ENCODE measurements at places on chromosomes 5 and 9.

DNA sequence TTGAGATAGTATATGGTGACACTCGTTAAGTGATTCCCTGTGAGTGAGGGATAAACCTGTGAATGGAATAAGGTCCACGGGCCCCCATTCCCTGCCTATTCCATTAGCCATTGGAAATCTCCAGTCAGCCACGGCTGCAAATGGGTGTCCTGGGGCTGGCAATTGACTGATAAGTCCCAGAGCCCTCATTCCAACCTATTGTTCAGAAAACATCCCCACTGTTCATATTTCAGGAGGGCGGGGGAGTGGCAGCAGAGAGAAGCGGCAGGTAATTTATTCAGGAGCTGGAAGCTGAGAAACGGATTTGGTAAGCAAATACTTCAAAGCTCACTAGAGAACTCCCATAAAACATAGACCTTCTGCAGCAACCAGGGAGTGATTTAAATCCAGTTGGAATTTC is 42.0 kb downstream of the TMEM174 start:
- DNase-seq = no peak

GRCh38 chr5:89452081-89452480 is 569.1 kb upstream of the MEF2C start:
- no peak for DNase-seq

DNA sequence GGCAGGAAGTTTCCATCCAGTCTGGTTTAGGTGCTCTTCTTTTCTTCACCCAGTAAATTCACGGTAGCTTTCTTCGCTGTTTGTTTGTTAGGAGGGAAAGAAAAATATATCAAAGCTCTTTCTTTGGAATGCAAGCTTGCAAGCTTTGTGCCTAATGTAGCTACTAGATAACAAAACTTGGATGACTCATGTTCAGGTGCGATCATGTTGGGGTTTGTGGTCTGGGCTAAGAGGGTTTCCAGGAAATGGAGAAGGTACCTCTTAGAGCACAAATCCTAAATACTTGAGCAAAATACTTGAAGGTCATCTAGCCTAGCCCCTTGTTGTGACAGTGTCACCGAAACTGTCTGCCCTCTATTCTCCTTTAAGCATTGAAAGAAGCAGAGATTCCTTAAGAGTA is 17.7 kb downstream of the SRP19 start:
- no peak for DNase-seq

DNA sequence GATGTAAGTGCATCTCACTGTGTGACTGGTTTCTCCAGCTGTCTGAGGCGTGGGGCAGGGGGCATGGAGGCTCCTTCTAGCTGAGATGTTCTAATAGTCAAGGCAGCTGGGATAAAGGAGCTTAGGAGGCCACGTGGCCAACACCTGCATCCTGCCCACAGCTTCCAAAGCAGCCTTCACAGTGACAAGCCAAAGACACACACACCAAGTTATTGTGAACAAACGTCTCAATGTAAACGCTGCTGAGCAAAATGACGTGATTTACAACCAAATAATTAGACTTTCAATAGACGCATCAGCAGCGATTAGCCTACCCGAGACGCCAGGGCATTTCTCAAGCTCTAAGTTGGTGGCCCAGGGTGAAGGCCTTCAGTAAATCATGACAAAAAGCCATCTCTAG is 23.2 kb upstream of the SLC25A51 start:
- no peak for DNase-seq

- no peak for DNase-seq
Measured at GRCh38 chr5:82717738-82718137, 359.5 kb downstream of the TMEM167A start.

- no peak for DNase-seq
Measured at GRCh38 chr9:93968451-93969327, 13.5 kb upstream of the BARX1 start.

GRCh38 chr9:89014153-89014552 is 22.9 kb downstream of the S1PR3 start:
- no peak for DNase-seq

DNA sequence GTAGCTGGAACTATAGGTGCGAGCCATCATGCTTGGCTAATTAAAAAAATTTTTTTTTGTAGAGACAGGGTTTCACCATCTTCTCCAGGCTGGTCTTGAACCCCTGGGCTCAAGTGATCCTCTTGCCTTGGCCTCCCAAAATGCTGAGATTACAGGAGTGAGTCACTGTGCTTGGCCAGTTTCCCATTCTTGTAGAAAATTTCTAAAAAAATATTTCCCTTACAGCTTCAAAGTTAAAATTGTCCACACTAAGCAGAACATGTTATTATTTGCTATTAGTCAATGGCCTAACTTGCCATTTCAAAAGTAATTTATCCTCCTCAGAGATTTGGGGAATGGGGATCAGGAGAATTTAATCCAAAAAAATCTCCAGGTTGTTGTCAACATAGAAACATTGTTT is 40.1 kb downstream of the SLC38A9 start:
- DNase-seq = no peak

DNA sequence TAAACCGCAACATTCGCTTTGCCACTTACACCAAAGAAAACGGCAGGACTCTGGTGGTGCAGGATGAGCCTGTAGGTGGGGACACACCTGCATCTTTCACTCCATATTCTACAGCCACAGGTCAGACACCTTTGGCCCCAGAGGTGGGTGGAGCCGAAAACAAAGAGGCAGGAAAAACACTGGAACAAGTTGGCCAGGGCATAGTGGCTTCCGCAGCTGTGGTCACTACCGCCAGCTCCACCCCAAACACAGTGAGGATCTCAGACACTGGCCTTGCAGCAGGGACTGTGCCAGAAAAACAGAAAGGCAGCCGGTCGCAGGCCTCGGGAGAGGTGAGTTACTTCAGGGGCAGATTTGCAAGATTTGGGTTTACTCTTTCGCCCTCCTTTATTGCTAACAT is 33.8 kb downstream of the KDM3B start:
- no peak for DNase-seq

DNA sequence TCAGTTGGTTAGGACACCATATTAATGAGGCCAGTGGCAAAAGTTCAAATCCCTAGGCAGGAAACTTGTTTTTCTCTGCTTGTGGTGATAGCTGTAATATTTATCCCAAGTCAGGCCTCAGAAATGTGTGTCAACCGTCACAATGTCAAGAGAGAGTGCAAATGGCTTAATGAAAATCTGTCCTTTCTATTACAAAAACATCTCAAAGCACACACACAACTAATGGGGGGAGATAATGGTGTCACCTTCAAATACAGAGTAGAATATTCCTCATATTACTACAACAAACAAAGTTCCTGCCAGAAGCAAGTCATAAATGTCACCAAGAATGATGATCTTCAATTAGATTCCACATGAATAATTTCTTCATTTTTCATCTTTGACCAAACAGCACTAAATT is 127.2 kb upstream of the MARCHF11 start:
- no peak for DNase-seq

DNA sequence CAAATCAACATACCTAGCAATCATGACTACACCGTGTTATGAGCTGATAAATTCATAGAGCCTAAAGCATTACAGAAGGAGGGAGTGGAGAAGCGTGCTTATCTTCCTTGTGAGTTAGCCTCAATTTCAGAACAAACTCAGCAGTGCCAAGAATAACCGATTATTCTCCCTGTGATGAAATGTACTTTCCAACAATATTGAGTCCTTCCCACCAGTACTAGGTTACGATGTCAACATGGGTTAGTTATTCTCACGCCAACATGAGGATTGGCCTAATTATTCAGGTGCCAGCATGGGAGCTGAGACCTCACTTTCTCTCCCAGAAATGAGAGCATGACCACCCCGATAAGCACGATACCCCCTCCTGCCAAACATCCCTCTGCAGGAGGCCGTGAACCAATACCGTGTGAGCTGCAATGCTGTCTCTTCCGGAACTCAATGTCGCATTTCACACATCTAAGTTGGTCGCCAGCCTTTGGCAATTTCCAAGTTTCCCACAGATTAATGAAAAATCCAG is 193.7 kb downstream of the ENC1 start:
- no peak for DNase-seq

DNA sequence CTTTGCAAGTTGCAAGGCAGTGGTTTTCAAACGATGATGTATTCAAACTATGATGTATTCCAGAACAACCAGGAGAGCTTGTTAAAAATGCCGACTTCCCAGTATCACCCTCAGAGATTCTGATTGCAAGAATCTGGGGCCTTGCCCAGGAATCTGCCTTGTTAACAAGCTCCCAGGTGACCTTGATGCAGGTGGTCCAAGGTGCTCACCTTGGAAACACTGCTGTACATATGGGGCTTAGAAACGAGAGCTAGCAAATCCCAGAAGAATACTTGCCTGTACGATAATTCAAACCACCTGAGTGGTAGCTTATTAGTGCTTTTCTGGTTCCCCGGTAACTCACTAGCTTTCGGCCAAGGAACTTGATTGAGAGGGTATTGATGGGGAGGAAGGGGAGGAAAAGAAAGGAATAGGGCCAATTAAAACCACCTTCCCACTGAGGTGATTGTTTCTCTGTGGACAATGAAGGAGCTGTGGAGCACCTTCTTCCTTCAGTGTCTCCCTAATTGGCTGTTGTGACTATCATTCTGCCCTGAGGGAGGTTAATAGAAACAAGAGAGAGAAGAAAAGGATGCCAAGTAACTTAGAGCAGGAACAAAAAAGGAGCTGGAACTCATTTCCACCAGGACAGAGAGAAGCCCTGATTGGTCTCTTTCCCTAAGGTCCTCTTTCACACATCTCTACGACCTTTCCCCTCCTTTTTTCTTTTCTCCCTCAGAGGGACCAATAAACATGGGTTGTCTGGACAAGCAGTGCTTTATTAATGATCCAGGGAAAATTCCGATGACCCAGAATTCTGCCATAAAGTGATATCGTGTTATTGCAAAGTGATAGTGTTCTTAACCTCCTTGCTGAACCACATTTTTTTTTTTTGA is 218.8 kb downstream of the TMEM167A start:
- no peak for DNase-seq

GRCh38 chr5:15322421-15322820 is 177.6 kb upstream of the FBXL7 start:
- no peak for DNase-seq

DNA sequence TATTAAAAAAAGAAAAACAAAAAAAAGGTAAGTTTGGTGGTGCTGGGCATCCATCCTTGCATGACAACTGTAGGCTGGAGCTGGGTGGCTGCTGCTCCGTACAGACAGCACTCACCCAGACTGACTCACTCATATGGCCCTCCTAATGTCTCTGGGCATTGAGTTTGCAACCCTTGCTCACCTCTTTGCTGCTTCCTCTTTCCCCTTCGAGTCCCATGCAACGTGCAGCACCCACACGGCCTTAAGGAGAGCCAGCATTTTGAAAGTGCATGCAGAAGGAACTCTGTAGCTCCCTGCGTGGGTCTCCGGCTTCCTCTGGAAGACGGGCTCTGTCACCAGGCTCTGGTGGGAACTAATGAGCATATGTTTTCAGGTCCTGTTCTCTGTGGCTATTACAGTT is 60.5 kb upstream of the ENTREP1 start:
- DNase-seq = no peak

DNA sequence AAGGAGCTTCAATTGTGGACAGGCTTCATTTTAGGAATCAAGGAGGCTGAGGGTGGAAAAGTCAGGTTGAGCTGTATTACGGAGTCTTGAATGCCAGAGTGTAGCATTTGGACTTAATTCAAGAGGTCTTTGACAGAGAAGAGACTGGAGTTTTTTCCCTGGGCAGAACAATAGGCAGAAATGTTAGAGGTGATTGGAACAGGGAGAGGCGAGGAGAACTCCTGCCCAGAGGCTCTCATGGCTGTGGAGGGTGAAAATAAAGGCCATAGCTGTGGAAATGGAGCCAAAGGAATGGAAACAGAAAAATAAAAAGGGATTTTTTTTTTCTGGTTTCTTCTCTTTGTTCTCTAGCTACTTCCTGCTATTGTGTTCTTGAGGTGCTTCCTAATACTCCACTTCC is 3.7 kb upstream of the IFNB1 start:
- DNase-seq = no peak

DNA sequence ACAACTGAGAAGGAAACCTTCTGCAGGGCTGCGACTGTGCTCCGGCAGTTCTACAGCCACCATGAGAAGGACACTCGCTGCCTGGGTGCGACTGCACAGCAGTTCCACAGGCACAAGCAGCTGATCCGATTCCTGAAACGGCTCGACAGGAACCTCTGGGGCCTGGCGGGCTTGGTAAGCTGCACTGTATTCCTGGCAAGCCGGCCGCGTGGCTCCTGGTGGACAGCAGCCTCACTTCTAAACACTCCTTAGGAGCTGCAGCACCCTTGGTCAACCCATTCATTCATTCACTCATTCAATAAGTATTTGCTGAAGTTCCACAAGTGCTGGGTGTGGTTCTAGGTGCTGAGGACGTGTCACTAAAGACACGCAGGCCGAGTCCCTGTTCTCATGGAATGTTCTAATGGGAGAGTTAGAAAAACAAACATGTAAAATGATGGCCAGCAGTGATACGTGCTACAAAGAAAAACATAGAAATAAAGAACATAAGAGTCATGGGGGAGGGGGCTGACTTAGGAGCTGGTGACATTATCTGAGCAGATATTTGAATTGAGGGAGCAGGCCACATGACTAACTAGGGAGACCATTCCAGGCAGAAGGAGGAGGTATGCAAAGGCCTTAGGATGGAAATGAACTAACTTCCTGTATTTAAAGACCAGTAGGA is 6.1 kb downstream of the IL4 start:
- no peak for DNase-seq

DNA sequence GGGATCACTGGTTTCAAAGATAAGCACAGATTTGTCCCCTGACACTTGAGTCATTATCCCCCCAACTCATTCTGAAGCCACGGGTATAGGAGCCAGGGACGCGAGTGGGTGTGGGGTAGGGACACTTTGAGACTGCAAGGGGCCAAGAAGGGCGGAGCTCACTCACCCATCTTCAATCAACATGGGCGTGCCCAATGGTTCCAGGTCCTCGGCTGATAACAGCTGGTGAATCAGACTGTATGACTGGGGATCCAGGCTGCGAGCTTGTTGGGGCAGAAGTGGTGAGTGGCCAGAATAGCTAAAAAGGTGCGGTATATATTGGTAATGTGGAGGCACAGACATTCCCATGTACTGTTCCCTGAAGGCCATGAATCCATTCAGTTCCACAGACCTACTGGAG is 30.7 kb upstream of the NR5A1 start:
- no peak for DNase-seq

DNA sequence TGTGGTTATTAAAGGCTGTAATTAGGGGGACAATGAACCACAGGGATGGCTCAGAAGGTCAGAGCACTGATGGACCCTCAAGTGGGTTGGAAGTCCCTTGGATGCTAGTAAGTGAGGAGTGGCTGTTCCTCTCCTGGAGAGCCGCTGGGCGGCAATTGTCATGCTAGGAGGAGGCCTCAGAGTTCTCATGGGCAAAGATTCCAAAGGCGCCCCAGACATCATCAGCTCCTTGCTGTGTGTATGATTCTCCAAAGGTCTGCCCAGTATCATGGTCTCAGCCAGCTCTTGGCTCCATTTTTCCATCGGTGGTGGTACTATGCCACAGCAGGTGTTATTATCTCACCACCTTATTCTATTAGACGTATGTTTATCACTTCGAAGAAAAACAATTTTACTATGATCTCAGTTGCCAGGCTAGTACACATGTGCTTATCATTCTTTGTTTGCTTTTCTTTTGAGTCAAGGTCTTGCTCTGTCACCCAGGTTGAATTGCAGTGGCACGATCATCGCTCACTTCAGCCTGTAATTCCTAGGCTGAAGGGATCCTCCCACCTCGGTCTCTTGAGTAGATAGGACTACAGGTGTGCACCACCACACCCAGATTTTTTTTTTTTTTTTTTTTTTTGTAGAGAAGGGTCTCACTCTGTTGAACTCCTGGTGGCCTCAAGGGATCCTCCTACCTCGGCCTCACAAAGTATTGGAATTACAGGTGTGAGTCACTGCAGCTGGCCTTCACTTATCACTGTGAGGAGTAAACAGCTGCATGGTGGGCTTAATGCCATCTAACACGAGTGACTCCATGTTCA is 46.8 kb downstream of the EXOSC2 start:
- DNase-seq = no peak

- DNase-seq = no peak
Measured at GRCh38 chr5:135667673-135668072, 88.9 kb upstream of the CXCL14 start.
